ENCODE measurements at places on chromosomes 3 and 15. TPM values are rescaled to one million over a fixed set of nuclear protein-coding genes. Genes with fewer than 3 reads are reported as not detected.
A peak's percentile ranks its signal among the peaks of the same experiment; 100 is the strongest.

DNA sequence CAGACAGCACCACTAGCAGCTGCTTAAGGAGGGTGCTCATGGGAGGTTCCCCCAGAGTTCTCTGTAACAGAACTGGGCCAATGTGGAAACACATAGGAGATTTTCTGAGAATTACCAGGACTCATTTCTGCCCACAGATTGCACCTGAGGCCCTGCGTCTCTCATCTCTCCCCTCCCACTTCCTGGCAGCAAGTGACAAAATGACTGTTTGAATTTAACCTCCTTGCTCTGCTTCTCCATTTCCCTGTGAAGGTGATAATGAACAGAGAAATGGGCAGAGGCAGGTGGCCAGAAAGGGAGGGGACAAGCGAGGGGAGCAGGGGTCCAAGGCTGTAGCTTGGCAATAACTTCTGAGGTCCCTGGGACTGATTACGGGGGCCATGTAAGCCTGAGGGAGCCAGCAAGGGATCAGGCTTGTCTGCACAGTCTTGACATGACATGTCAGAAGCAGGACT is 8.0 kb downstream of the EPHB1 start:
- peak; percentile 65 for DNase-seq

Gene SPTSSB
- 2.9 TPM for total RNA-seq

GRCh38 chr3:101513419-101513986 is 491 bp upstream of the SENP7 start:
- DNase-seq = no peak

- DNase-seq = no peak
These were observed 5.6 kb upstream of the MECOM start for GRCh38 chr3:169668957-169669741.

DNA sequence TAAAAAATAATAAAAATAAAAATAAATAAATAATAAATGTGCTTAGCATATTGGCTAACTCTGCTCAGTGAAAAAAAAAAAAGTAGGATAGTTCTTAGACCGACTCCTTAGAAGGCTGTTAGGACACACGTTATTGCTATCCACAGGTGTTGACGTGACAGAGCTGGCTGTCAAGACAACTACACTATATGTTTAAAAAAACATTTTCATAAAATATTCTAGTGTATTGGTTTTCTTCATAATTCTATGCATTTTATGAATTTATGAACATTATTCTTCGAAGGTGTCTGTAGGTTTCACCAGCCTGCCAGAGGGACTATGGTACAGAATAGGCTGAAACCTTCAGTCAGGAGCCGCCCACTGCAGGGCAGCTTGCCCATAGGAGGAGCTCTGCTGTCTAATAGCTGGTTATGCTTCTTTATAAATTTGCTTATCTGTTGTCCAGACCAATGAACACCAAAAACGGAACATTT is 9.2 kb downstream of the TM4SF1 start:
- no peak for DNase-seq

GRCh38 chr3:33052671-33053070 is 44.3 kb downstream of the GLB1 start:
- DNase-seq = no peak

- DNase-seq = no peak
These were observed 18.0 kb upstream of the HTR3E start for GRCh38 chr3:184078851-184079250.

DNA sequence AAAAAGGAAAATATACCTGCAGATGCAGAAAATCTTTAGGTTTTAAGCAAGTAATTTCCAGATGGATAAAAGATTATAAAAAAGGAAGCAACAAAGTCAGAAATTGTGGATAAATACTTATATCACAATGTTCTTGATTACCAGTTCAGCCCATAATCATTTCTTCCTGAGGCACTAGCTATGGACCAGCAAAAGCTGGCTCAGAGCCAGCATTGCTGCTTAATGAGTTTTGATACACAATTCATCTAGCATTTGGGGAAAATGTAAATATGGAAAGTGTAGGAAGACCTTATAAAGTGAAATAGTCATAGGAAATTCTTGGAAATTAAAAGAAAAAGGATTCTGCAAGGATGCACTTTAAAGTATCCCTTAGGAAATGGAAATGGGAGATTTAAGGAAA is 168.3 kb upstream of the GBE1 start:
- DNase-seq = no peak

GRCh38 chr3:76044601-76045600 is 259.6 kb upstream of the ZNF717 start:
- DNase-seq = no peak

Gene GUCA1C
- total RNA-seq = not detected

GRCh38 chr3:23219552-23219951 is 16.4 kb downstream of the UBE2E2 start:
- no peak for DNase-seq

Gene DUOXA2
- total RNA-seq = 1.5 TPM

- DNase-seq = no peak
These were observed 6.5 kb downstream of the CSRNP1 start for GRCh38 chr3:39146611-39147591.

- no peak for DNase-seq
These were observed 224.4 kb upstream of the ICE2 start for GRCh38 chr15:60703207-60703933.

Gene GOLGA8N
- 13.8 TPM for total RNA-seq

Gene UBP1
- total RNA-seq = 52.1 TPM

DNA sequence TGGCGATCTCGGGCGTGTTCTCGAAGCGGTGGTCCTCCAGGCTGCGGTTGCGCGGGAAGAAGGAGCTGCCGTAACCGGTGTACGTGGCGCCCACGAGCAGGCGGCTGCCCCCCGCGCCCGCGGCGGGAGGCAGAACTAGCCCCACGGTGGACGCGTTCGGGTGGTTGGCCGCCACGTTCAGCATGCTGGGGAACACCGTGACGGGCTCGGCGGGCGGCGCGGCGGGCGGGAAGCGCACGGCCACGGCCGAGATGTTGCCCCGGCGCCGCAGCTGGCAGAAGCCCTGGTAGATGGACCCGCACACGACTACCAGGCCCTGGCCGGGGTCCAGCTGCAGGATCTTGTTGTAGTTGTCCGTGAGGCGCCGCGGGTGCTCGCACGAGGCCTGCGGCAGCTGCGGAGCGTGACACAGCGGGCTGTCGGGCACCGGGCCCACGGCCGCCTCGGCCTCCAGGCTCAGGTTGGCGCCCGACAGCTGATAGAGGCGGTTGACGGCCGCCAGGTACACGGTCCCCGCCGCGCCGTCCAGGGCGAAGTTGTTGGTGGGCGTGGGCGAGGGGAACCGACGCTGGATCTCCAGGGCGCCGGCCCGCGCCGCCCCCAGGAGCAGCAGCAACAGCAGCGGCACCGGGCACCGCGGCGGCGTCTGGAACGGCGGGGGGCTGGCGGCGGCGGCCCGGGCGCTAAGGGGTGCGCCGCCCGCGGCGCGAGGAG is 397 bp downstream of the PLXND1 start:
- no peak for DNase-seq

DNA sequence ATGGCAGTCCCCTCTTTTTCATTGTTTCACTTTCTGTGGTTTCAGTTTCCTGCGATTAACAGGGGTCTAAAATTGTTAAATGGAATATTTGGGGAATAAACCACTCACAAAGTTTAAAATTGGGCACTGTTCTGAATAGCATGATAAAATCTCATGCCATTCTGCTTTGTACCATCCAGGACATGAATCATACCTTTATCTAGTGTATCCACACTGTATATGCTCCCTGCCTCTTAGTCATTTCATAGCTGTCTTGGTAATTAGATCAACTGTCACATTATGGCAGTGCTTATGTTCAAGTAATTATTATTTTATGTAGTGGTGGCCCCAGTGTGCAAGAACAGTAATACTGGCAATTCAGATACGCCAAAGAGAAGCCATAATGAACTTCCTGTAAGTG is 734.5 kb downstream of the ZPLD1 start:
- no peak for DNase-seq
